ENCODE measurements at places on chromosomes 16 and 17.

- no peak for DNase-seq
These were observed 109.2 kb downstream of the BRIP1 start for GRCh38 chr17:61754124-61754523.

DNA sequence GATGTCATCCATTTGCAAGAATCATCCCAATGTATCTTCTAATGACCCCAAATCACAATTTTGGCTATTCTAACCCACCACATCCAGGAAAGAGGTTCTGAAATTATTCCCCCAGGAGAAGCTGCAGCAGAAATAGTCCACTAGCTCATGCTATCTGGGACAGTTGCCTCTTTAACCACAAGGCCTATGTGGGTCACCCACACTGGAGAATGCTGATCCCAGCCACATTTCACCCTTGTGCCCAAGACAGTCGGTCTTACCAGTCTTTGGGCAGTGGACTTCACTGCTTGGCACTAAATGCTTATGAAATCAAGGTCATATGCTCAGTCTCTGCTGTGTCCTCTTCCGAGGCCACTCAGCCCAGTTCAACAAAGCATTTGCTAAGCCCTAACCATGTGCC, 27.0 kb downstream of the ABCC12 start:
- no peak for DNase-seq

GRCh38 chr17:83079352-83079747, at the start of gene METRNL:
METRNL (plus strand) TSS chr17:83079609; CDS start chr17:83079816, 207 bp downstream.
- DNase-seq = peak; percentile 80

DNA sequence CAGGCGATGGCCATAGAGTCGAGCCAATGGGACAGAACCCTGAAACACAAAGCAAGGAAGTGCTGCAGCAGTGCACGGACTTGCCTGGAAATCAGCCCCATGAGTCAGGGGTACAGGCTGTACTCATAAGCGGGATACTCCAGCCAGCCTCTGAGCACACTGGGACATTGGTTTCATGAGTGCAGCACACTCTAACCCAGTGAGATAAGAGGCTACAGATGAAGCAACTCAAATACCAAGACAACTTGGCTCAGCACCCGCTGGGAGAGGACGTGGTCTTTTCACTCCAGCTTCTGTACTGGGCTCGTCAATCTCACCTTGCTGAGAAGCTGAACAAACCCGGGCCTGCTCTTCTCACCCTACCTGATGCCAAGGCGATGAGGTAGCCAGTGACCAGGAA, 98.2 kb downstream of the AXIN2 start:
- DNase-seq = no peak

DNA sequence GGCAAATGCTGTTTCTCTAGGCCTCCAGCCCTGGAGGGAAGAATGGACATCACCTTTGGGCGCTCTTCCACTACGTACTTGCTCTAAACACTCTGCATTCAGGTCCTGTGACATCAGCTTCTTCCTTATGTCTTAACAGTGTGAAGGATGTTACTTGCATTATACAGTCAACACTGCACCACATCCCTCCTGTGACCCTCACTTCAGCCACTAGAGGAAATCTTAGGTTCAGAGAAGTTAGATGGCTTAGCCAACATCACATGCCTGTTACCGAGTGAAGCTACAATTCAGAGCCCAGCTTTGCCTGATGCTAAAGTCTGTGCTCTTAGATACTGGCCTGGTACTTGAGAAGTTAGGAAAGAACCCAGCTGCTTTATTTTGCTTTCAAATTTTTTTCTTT, 18.3 kb downstream of the UBFD1 start:
- no peak for DNase-seq

GRCh38 chr17:59503500-59503899, 61.9 kb upstream of the DHX40 start:
- DNase-seq = no peak

- DNase-seq = no peak
These were observed 4.1 kb downstream of the PMM2 start for GRCh38 chr16:8801701-8802100.

- DNase-seq = no peak
These were observed 1.7 kb upstream of the RBBP6 start for GRCh38 chr16:24537474-24538337.

- no peak for DNase-seq
These were observed at the start of gene SLC5A11 for GRCh38 chr16:24845726-24846547. SLC5A11 (plus strand) TSS chr16:24845963; CDS start chr16:24858644, 12,681 bp downstream.

- no peak for DNase-seq
These were observed 123.0 kb upstream of the DYNLRB2 start for GRCh38 chr16:80417706-80418271.

GRCh38 chr16:84941921-84942320, 69.4 kb downstream of the ZDHHC7 start:
- DNase-seq = no peak

- DNase-seq = no peak
These were observed 9.7 kb downstream of the INPP5K start for GRCh38 chr17:1506649-1507267.

- no peak for DNase-seq
These were observed 21.2 kb upstream of the PHAF1 start for GRCh38 chr16:67088551-67088950.

DNA sequence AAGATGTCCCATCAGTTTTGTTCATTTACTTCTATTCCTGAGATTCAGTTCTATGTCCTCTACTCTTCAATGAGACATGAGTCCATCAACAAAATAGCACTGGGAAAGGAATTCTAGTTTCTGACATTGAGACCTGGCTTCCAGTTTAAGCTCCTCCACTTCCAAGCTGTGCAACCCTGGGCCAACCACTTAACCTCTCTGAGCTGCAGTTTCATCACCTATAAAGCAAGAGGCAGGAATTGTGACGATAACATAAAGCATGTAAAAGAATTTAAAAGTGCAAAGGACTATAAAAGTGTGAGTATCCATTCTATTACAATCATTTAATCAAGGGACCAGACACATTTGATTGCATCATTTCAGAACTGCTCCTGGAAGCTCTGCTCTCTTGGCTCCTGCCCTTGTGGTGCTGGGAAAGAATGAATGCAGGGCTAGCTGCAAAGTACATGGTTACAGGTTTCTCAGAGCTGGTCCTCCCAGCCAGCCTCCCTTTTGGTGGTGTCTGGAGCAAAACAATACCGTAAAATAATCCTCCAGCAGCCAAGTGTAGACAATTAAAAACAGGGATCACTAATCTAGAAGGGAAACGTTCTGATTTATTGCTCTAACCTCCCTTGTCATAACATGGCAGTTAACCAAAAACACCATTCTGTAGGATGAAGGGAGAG, 113.9 kb downstream of the VPS53 start:
- no peak for DNase-seq

DNA sequence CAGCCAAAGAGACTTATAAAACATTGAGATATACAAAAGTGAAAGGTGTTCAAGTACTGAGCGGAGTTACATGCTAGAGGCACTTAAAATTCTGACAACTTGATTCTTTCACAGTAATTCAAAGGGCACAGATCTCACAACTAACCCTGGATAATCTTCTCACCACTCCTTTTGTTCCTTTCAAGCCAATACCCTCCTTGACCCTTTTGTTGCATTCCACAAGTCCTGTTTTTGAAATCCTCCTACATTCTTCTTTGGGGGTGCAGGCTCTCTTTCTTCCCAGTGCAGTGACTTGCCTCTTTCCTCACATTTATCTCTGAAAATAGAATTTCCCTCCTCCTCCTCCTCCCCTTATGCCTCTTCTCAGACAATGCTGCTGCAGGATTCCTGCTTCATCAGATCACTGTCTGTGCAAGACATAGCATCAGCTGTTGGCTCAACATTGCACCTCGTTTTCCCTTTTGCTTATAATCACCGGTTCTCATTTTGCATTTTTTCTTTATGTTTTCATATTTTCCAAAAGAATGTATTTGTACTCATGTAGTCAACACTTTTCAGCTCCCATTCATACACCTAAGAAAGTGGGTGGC, 199.3 kb downstream of the CDH8 start:
- DNase-seq = no peak

DNA sequence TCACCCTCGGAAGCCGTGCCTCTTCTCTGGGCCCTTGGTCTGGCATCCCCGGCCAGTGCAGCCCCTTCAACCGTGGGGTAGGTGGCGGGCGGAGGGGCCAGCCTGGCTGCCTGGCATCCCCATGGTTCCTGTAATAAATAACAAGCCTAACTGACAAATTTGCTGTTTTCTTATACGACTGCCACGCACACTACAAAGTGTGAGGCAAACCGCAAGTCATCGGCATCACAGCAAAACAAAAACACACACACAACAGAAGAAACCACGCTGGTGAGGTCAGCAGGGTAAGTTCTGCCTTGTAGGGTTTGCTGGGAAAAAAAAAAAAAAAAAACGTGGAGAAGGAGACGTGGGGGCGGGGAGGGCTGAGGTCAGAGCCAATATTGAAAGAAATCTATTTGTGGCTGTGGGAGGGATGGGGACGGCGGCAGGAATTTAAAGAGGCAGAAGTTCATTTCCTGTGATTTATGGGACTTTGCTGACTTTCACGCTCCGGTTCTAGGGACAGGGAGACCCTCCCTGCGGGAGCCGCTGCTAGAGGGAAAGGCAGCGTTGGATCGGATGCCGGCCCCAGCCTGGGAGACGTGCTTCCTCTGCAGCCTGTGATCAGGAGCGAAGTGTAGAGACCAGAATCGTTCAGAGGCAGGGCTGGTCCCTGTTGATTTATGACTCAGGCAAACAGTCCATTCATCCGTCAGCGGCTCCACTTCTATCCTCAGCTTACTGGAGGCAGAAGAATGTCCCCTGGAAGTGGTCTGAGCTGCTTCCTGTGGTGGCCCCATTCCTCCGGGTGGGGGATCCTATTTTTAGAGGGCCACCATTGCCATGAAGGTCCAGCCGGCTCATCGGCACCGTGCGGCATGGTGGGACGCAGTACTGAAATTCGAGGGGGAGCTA, 162.8 kb downstream of the FOXL1 start:
- DNase-seq = no peak

GRCh38 chr16:66490774-66491715, 58.9 kb downstream of the TK2 start:
- DNase-seq = no peak

GRCh38 chr16:66678337-66678736, 18.2 kb downstream of the CMTM4 start:
- no peak for DNase-seq

GRCh38 chr17:56593646-56594319, at the start of gene NOG:
NOG (plus strand) TSS chr17:56593699; CDS start chr17:56594224, 525 bp downstream.
- DNase-seq = peak; percentile 66

DNA sequence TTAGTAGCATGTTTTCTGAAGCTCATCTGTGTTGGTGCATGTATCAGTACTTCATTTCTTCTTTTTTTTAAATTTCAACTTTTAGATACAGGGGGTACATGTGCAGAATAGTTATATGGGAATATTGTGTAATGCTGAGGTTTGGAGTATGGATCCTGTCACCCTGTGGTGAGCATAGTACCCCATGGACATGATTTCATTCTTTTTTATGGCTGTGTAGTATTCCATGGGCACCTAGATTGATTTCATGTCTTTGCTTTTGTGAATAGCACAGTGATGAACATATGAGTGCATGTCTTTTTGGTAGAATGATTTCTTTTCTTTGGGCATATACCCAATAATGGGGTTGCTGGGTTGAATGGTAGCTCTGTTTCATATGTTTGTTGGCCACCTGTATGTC, 55.0 kb upstream of the NOL11 start:
- DNase-seq = no peak

DNA sequence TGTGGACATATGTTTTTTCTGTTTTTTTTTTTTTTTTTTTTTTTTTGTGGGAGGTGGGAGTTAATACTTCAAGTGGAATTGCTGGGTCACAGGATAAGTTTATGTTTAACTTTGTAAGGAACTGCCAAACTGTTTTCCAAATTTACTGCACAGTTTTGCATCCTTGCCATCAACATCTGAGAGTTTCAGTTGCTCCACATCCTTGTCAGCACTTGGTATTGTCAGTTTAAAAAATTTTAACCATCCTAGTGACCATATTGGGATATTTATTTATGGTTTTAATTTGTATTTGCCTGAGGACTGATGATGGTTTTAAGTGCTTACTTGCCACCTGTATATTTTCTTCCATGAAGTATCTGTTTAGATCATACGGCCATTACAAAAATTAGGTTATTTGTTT, 34.0 kb upstream of the IRF8 start:
- no peak for DNase-seq

DNA sequence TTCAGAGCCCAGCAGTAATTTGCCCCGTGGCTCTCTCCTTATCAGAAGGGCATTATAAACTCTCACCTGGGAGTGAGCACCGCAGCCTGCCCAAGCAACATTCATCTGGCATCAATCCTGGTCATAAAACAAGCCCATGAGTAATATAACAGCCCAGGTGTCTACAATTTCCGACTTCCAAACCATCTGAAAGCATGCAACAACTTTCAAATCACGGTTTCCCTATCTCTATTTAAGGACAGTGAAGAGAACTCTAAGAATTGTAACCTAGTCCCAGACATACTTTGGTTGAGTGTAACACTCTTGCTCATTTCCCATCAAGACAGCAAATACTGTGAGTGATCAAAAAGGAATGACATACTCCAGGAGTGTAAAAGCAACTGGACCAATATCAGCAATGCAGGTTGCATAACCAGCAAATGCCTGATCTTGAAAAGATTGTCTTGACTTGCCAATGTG, 487.4 kb upstream of the SOX9 start:
- DNase-seq = no peak

DNA sequence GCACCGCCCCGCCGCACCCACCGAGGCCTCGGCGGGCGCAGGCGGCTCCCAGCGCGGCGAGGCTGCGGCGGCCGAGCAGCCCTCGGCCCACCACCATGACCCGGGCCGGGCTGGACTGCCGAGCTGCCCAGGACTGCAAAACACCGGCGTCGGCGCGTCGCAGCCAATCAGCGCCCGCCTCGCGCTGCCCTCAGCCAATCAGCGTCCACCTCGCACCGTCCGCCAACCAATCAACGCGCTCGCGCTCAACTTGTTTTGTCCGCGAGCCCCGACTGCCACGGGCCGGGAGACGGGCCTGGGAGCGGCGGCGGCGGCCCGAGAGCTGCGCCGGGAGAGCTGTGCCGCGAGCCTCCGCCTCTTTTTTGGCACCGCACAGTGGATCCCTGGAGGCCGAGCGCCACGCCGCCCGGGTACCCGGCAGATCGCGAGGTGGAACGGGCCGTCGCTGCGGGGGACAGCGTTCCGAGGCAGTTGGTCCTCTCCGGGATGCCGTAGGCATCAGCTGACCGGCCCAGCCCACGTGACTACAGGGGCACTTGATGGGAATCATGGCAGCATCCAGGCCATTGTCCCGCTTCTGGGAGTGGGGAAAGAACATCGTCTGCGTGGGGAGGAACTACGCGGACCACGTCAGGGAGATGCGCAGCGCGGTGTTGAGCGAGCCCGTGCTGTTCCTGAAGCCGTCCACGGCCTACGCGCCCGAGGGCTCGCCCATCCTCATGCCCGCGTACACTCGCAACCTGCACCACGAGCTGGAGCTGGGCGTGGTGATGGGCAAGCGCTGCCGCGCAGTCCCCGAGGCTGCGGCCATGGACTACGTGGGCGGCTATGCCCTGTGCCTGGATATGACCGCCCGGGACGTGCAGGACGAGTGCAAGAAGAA, at the start of the genes FAHD1 and HAGH:
Gene FAHD1 (plus strand): TSS at position 516 of the 883 bp plus-strand sequence. CDS start 33 bp downstream, at position 549.
Gene HAGH (minus strand): TSS at position 135 of the 883 bp plus-strand sequence. CDS start 38 bp downstream, at position 97.
- DNase-seq = peak; percentile 95

DNA sequence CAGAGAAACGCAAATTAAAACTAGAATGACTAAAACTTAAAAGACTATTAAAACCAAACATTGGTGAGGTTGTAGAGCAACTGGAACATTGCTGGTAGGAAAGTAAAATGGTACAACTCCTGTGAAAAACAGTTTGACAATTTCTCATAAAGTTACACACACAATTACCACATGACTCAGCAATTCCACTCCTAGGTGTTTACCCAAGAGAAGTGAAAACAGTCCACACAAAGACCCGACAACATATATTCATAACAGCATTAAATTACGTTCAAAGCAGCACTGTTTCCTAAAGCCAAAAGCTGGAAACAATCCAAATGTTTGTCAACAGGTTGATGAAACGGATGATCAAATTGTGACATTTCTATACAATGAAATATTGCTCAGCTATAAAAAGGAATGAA, 26.5 kb upstream of the ALOX12 start:
- DNase-seq = no peak

- no peak for DNase-seq
These were observed 334.8 kb downstream of the KIF2B start for GRCh38 chr17:54157542-54157941.
